ENCODE measurements at places on chromosomes 7 and 10.

GRCh38 chr7:134029743-134030142, 97.4 kb upstream of the LRGUK start:
- DNase-seq: no peak

DNA sequence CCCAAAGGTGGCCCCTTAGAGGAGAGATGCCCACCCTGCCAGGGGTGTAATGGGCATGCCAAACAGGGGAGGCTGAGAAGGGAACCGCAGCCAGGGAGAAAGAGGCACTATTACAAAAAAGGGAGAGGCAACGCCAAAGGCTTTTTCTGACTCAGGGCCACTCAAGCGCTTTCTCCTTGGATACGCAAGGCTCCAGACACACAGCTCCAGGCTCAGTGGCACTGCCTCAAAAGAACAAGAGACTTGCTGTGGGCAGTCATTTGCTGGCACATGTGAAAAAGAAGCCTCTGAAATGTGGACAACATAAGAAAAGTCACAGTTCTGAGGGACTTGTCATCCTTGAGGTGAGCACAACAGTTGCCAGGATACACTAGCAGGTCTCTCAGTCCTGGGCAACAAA, 128.4 kb downstream of the DGKI start:
- DNase-seq: peak; percentile 45

DNA sequence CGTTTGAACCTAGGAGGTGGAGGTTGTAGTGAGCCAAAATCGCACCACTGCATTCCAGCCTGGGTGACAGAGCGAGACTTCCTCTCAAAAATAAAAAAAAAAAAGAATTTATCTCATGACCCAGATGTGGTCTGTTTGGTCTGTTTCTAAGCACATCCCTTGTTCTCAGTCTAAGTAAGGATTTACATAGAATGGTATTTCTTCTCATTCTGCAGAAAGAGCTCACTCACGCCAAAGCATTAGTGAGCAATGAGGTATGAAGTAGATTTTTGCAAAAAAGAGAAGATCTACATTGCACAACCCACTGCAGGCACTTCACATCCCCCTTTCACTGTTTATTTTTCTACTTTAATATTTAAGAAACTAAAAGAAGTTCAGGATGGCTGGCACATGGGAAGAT, 76.5 kb upstream of the FGL2 start:
- DNase-seq: no peak

DNA sequence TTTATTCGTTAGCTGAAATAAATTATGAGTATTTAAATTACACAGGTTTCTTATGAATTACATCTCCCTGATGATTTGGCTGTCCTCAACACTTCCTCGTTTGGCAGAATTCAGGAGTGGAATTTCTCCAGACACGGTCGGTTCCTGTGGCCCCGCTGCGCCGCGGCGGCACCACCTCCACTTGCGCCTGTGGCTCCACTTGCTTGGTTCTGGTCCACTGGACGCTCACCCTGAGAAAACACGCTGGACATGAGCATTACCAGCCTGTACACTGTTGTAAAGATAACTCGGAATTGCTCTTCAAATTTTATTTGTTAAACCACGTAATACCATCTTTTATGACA, 85.3 kb downstream of the ZNF33B start:
- no peak for DNase-seq

- no peak for DNase-seq
These were observed 387.5 kb downstream of the CCSER2 start for GRCh38 chr10:84715911-84716310.

- no peak for DNase-seq
These were observed 55.2 kb upstream of the DKK1 start for GRCh38 chr10:52258799-52259425.

DNA sequence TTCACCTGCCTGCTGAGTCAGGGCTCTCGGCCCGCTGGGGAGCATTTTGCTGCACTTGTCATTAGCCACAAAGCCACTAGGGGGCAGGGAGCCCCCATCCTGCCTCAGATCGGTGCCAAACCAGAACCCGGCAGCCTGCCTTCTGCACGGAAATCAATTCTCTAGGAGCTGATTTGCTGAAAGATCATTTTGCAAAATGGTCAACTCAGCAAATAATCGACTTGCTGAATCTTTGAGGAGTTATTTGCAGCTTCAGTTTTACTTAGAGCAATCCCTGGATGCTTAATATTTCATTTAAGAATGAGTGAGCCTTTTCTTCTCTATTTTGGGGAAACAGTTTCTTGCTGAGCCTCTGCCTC, 1.7 kb upstream of the GIMAP8 start:
- DNase-seq: peak; percentile 70

DNA sequence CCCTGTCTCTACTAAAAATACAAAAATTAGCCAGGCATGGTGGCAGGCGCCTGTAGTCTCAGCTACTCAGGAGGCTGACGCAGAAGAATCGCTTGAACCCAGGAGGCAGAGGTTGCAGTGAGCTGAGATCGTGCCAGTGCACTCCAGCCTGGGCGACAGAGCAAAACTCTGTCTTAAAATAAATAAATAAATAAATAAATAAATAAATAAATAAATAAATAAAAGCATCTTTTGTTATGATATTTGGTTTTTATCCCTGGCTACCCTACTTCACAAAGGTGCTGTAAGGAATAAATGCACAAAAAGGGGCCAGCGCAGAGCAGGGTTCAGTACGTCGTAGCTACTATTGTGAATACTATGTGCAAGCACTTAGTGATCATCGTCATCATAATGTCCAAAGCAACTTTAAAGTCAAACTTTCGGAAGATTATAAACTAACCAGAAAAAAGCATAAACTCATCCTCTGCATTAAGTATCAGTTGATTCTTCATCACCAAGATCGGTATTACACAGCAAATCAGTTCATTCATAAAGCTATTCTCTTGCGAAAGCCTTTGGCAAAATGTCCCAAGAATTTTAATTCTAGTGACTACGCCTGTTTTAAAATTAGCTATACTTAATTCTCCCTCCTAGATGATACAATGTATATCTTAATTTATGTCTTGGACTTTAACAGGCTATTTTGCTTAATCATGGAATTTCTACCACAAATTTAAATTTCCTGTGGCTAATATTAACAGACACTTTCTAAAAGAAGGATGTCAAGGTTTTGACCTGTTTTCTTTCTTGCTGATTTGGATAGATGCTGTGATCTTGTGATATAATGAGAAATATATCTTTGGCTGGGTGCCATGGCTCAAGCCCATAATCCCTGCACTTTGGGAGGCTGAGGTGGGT, 7.6 kb upstream of the NFE2L3 start:
- DNase-seq: no peak

- no peak for DNase-seq
These were observed 19.9 kb downstream of the UPF2 start for GRCh38 chr10:12022580-12023257.

DNA sequence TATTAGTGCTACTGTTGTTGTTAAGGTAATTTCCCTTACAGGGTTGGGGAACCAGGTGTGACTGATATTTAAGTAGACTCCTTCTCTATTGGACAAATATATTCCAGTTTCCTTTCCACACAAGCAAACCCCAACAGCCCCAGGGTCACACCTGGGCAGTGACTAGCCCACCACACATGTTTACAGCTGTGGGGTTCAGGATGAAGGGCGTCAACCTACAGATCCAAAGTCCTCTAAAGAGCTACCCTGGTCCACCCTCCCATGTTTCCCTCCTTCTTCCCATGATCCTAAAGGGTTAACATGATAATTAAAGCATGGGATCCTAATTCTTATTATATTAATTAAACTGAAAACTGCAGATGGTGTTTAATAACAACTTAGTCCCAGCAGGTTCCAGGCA, 701.5 kb downstream of the GRID1 start:
- no peak for DNase-seq

- no peak for DNase-seq
These were observed 64.3 kb upstream of the BMPER start for GRCh38 chr7:33841031-33841430.

- no peak for DNase-seq
These were observed 12.5 kb downstream of the CDC123 start for GRCh38 chr10:12208460-12208859.

- DNase-seq: no peak
These were observed 72.4 kb downstream of the CTTNBP2 start for GRCh38 chr7:117800841-117801240.

DNA sequence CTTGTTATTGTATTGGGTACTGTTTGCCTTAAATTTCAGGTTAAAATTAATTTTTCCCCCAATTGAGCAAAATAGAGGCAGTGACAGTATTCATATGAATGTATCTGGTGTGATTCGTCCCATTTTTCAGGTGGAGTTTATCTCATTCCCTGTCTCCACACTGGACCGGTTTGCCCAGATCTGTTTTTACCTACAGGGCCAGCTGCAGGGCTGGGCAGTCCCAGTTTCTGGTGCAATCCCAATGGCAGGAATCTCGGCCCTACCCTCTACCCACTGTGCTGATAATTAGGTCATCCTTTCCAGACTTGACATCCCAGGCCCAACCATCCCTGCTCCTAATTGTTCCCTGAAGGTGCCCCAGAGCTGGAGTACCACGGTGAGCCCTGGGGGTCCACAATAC, 49.8 kb upstream of the NFE2L3 start:
- DNase-seq: no peak

DNA sequence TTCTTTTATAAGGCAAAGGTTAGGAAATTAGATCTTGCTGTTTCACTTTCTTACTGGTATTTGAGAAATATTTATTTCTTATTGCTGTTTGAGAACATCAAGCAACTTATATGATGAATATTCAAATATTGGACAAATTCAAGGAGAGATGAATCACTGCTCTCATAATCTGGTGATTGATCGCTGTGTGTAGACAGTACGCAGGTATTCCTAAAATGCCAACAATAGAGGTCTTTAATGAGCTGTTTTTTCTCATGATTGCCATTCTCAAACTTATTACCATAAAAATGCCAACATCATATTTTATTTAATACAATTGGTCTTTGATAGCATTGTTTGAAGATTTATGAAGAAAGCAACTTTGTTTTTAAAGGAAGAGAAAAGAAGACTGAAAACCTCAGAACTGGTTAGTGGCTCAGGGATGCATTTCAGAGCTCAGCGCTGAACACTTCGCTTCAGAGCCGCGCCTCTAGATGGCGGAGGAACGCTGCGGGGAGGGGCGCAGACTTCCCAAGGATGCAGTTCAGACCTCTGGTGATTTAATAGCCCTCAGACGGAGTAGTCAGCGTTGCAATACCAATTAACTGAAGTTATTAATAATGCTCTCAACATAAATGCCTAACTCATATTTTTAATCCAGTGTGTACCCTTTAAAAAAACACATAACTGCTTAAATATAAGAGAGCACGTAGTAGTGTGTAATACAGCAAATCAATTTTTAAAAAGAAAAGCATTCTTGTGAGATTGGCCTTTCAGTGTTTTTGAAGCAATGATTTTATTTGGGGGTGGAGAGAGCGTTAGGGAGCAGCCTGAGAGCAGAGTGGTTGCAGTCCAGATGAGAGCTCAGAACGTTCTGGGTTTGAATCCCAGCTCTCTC, 38.5 kb upstream of the STEAP4 start:
- DNase-seq: no peak

GRCh38 chr7:29161231-29161630, 14.9 kb upstream of the CPVL start:
- DNase-seq: no peak

GRCh38 chr7:79912213-79912633, 222.4 kb upstream of the GNAI1 start:
- no peak for DNase-seq

DNA sequence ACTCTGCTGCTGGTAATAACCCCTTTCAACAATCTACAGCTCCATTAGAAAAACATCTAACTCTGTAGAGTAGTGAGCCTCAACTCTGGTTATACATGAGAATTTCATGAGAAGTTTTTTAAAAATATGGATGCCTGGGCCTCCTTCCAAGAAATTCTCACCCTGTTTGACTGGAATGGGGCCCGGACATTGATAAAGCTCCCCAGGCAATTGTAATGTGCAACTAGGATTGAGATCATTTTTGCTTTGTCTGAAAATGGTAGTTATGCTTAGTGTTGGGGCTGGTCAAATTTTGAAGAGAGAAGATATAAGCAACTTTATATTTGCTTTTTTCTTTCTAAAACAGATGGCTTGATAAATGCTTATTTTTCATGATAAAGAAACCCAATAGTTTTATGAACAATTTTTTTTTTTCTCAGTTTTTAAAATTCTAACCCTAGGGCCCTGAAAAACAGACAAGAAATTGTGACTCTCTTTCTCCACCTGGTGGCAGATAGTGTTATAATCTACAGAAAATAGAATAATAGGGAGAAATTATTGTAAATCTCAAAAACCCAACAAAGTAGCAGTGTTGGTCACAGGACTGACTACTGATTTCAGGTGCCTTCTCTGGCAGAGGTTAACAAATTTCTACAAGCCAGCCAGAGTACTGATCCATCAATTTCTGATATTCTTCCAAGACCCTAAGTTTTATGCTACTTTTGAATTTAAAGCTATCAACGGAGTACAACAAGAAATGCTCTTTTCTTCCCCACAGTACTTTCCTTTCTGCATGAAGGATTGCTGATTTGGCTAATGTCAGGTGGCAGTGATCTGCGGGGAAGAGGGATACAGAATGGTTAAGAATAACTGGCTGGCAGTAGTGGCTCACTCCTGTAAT, 174.8 kb downstream of the DKK1 start:
- no peak for DNase-seq

DNA sequence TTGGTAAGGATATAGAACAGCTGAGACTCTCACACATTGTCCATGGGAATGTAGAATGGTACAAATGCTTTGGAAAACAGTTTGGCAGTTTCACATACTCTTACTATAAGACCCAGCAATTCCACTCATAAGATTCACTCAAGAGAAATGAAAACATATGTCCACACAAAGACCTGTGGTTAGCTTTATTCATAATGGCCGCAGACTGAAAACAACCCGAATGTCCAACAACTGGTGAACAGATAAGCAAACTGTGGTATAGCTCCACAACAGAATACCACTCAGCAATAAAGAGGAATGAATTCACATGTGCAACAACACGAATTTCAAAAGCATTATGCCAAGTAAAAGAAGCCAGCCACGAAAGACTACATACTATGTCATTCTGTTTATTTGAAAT, 33.5 kb upstream of the CUL1 start:
- DNase-seq: no peak

- no peak for DNase-seq
These were observed 256.1 kb downstream of the KLF6 start for GRCh38 chr10:3528823-3529403.

- DNase-seq: peak; percentile 72
These were observed 528.1 kb upstream of the DPP6 start for GRCh38 chr7:153524070-153524601.
